ENCODE measurements at places on chromosomes 5 and 9.

GRCh38 chr5:38149815-38150195, 108.6 kb upstream of the EGFLAM start:
- DNase-seq = no peak

DNA sequence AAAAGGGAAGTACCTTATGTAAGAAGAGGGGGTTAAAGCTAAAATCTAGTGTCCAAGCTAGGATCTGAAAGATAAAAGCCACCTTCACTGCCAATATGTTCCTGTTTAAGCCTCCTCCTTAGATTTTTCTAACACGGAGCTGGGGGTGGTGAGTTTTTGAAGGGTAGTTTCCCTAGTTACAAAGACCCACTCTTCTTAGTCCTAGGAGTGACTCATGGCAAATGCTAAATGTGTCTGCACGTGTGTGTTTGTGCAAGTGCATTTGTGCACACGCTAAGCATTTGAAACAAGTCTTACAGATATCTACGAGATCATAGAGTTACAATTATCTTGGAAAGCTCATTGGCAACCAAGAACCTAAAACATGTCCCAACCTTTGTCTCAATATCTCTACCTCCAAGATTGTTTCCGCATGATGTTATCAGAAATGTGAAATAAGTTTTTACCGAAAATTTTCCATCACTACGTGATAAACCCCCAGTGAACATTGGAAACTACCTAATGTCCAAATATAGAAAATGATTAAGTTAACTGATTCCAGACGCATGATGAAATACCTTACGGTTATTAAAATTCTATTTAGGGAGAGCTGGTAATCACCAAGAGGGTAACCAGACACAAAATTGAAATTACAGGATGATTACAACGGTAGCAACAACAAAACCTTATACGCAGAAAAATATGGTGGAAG, 78.0 kb upstream of the HRH2 start:
- no peak for DNase-seq

- no peak for DNase-seq
Observed at GRCh38 chr9:133928248-133928764, 63.8 kb downstream of the VAV2 start.

DNA sequence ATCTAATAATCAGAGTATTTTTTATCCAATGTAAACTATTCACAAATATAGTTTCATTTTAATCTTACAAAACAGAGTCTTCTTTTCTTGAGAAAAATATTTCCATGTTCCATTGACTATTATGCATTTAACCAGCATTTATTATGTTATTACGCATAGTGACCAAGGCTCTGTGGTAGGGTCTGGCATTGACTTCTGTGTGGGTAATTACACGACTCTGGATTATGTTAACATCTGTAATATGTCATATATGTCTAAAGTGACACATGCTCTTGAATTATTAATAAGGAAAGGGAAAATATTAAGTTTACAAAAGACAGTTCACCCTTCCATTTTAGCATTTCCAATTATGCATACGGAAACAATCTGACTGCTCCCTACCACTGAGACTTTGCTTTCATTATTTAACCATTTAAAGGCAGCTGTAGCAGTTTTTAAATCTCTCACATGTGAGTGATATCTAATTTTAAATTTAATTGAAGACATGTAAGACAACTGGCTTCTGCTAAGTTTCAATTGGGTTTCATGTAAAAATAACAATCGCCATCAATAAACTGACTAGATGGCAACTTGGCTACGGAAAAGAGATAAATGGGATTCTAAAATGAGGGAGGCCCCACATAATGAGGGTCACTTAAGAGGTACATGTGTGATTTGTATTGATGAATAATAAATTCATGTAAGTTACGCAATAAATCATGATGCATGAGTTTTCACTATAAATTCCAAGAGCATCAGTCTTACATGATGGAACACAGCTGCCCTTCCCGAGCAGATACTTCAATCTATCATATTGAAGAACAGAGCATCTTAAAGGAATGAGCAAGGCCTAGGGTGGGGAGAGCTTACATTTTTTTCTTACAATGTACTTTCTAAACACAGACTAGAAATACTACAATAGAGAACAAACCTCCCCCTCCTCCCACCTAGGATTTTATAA, 1056.8 kb downstream of the MAT2B start:
- no peak for DNase-seq

GRCh38 chr9:114012126-114012525, 66.0 kb downstream of the AMBP start:
- DNase-seq = no peak

DNA sequence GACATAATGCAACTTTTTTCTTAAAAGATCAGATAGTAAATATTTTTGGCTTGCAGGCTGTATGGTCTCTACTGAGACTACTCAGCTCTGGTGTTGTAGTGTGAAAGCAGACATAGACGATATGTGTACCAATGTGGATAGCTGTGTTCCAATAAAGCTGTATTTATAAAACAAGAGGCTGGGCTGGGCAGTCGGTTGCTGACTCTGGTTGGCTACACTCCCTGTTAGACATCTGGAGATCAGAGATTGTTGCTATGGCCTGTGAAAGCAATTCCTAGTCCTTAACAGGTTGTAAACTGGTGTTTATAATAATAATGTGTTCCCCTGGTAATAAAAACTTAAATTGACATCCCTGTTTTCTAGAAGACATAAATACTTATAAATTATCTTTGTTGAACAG, 24.4 kb upstream of the SCAMP1 start:
- DNase-seq = no peak

GRCh38 chr5:157820593-157821252, 38.2 kb downstream of the CLINT1 start:
- peak; percentile 55 for DNase-seq

GRCh38 chr5:55502759-55503158, 32.0 kb downstream of the PLPP1 start:
- DNase-seq = no peak

DNA sequence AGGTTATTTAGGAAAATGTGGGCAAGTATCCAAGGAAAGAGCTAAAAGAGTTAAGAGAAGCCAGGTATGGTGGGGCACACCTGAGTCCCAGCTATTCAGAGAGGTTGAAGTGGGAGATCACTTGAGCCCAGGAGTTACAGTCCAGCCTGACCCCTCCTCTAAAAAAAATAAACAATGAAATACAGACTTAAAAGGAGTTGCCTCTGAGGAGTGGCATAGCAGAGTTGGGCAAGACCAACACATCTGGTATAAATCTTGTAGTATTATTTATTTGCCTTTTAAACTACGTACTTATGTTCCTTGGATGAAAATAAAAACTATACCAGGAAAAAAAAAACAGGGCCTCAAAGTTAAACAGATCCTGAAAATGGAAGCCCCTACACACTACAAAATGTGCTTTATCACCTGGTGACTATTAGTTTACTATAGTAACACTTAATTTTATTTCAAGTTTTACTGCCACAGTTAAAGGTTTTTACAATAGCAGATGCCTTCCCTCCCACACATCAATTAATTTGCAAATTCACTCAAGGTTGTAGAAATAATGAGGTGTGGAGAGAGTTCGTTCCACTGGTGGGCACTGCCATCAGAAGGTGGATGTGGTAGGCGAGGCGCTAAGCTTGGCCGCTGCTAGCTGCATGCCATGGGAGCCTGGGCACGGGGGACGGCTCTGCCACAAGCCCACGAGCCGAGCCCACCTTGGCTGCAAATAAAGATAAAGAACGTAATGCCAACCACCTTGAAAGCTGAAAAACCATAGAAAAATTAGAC, 48.0 kb downstream of the MED27 start:
- no peak for DNase-seq

- no peak for DNase-seq
Observed at GRCh38 chr5:3020426-3020825, 268.9 kb upstream of the IRX2 start.

GRCh38 chr5:125054146-125054545, 307.7 kb upstream of the ZNF608 start:
- no peak for DNase-seq

- DNase-seq = peak; percentile 88
Observed at GRCh38 chr5:74953937-74954720, 87.9 kb upstream of the FAM169A start.

DNA sequence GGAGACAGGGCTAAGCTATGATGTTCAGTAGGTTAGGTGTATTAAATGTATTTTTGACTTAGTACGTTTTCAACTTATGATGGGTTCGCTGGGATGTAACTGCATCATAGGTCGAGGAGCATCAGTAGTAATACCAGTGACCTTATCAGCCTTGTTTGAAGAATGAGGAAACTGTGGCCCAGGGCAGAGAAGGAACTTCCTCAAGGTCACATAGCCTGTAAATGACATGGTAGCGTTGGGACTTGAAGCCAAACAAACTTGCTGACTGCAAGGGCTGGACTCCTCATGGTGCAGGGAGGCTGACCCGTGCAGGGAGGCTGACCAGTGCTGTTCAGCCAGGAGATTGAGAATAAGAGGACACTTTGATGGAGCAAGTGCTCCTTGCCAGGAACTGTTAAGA, 21.3 kb upstream of the PTPN3 start:
- DNase-seq = no peak

DNA sequence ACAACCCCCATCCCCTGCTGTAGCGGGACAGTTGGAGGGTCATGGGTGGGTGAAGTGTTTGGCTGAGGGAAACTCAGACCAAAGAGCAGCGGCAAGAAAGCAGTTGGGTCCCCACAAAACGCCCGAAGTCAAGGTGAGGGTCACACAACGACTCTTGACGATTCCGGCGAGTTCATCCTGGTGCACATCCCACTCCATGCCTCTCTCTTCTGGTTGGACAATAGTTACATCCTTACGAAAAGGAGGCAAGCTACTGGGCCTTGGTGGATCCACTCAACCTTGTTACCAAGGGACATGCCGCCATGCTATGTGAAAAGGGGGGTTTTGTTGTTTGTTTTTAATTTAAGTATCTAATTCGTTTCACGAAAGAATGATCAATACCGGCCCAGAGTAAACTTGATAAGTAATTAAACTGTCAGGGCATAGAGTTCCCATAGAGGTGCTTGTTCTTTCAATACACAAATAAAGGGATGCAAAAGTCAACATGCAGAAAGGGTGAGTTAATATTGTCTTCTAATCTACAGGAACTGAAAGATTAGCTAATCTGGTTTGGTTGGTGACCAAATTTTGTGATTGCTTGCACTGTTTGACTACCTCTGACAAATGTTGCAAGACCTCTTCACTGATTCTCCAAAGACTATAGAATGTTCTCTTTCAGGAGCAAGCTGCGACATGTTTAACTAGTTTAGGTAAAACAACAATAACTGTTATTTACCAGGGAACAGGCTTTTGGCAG, 732 bp upstream of the SMIM15 start:
- peak; percentile 52 for DNase-seq

DNA sequence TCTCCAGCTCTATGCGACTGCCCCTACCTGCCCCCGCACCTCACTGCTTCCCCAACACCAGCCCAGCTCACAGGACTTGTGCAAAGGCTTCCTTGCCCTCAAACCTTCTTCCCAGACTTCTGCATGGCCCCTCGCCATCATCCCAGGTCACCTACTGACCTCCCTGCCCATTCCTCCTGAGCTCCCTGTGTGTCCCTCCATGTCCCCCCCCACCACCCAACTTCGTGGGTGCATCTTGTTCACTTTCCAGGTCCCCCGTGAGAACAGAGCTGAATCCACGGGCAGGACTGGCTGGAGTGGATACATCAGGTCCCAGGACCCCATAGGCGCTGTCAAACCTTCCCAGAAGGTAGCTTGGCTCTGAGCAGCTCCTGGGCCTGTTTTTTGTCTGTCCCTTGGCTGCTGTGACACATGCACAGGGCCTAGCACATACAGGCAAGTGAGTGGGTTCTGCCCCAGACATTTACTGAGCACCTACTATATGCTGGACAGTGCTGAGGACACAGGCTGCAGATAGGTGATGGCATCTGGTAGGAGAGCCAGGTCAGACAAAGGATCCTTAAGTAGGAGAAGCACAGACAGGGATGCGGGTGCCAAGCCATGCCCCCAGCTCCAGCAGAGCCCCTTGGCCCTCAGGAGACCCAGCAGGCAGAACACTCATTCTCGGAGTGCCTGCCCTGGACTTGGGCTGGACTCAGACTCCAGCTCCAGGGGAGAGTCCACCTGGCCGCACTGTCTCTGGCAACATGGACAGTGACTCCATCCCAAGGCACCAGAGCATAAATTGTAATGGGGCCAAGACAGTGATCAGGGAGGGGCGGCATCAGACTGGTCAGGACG, 15.0 kb downstream of the NINJ1 start:
- no peak for DNase-seq

DNA sequence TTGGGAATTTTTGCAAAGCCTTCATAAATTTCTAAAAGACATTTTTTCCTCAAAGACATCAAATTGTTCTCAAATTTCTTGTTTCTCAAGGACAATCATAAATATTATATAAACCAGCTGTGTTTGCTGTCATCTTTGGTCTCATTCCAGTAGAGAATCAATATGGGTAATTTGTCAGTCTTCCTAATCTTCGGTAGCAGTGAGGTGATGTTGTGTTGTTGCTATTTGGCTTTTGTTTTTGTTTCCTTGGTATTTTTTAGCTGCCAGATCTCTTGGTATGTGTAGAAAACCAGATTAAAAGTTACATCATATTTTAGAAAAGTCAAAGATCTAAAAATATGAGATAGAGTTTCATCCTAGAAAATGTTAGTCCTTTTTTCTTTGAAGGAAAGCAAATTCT, 87.5 kb downstream of the CAMK4 start:
- no peak for DNase-seq

- DNase-seq = no peak
Observed at GRCh38 chr5:79963261-79964061, 27.6 kb downstream of the MTX3 start.

DNA sequence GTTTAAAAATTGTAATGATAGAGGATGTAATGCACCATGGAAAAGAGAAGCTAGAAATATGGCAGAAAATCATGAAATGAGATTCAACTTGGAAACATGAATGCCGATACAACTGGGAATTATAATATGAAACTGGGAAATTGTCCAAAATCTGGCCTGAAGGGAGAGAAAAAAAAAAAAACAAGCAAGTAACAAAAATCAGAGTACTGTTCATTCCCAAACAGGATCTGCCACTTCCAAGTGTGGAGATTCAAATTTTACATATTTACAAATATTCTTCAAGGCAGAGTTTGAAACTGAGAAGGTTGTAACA, 56.6 kb upstream of the MOCS2 start:
- DNase-seq = no peak

- DNase-seq = no peak
Observed at GRCh38 chr5:177501874-177502678, 4.7 kb upstream of the PDLIM7 start.

GRCh38 chr9:130609163-130609562, 29.8 kb downstream of the FUBP3 start:
- no peak for DNase-seq

DNA sequence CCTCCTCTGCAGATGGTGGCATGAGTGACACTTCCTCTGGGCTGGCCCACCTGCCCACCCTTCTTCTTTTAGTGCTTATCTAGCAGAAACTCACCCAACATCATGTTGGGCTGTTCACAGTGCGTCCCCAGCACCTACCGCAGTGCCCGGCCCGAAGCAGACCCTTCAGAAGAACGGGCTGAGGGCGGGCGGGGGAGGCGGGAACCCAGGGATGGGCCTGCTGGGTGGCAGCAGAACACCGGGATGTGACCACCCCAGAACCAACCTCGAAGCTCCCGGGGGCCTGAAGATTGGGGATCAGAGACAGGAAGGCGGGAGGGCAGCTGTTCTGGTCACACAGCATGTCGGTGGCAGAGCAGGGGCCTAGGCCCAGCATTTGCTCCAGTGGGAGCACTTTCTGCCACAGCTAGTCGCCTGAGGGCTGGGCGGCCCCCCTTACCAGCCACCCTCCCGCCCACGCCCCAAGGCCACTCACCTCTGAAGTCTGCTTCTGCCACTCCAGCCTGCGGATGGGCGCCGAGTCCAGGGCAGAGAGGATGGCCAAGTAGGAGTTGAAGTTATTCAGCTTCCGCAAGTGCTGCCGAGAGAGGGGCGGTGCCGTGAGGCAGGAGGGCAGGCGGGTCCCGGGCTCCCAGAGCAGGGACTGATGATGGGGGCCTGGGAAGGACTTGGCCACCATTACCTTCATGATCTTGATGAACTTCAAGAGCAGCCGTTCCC, 38.7 kb downstream of the PRRT1B start:
- DNase-seq = no peak
